ENCODE measurements at places on chromosomes 13 and 19.

GRCh38 chr13:21034603-21035191, 26.7 kb downstream of the LATS2 start:
- DNase-seq = no peak

DNA sequence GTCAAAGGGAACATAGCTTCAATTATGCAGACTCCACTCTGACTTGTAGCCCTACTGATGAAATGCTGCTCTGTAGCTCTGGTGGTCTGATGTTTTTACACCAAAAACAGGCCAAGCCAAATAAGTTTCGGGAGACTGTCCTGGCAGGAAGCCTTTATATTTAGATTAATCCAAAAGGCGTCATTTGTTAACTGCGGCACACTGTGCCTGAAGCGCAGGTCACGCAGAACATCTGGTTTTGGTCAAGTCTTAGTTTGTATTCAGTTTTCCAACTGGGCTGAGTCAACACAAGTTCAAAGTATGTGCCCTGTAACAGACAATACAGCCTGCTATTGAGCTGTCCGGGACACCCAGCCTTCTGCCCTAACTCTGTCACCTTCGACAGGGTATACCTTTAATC, 154.6 kb upstream of the IPO5 start:
- DNase-seq = no peak

GRCh38 chr13:40428354-40428753, 238.1 kb downstream of the FOXO1 start:
- DNase-seq = no peak

DNA sequence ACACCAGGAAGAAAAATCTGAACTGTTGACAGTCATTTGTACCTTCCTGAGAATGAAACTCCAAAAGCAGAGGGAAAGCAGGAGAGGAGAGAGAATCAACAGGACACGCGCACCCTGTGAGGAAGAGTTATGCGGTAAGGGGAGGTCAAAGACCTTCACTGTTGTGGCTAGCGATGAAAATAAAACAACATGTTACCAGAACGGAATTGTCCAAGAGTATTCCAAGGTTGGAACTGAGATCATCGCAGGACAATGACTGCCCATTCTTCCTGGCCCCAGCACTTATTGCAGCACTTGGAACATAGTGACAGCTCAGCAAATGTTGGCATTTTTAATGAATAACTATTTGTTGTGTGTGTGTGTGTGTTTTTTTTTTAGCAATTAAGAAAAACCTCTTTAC, 176.0 kb upstream of the TSC22D1 start:
- DNase-seq = no peak

GRCh38 chr13:26344980-26345379, 91.1 kb downstream of the CDK8 start:
- no peak for DNase-seq

DNA sequence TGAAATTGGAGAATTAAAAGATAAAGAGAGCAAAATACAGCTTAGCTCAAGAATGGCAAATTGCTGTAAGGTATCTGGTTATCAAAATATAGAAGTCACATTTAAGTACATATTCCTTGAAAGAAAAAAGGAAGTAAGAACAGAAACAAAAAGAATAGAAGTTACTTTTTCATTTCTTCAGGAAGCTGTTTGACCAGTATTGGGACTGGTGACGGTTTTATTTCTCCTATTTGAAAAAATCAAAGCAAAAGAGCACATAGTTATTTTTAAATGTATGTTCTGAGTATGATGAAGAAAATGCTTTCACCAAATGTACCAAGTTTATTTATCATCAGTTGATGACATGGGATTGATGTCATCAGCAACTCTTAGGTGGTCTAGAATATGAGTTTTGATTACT, 83.1 kb upstream of the OXGR1 start:
- no peak for DNase-seq

- DNase-seq = no peak
Observed at GRCh38 chr19:30593356-30593755, 221.2 kb downstream of the ZNF536 start.

- no peak for DNase-seq
Observed at GRCh38 chr19:54804101-54804500, 691 bp downstream of the KIR2DL4 start.

DNA sequence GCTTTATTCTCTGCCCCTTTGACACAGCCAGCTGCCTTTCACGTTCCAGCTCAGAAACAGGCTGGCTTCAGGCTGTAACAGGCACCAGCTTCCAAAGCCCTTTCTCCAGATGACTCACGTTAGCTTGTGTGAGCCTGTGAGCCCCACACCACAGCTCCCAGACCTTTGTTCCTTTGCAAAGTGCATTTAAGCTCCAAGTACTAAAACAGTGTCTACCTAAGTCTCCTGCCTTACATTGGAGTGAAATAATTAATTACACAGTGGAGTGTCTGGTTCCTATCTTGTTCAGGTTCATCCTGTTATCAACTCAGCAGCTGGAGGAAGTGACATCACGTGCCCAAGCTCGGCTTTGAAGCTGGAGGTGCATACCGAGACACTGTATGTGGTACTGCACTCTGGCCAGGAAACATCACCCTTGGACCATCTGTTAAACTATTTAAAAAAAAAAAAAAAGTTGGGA, 475.8 kb downstream of the FOXO1 start:
- no peak for DNase-seq

DNA sequence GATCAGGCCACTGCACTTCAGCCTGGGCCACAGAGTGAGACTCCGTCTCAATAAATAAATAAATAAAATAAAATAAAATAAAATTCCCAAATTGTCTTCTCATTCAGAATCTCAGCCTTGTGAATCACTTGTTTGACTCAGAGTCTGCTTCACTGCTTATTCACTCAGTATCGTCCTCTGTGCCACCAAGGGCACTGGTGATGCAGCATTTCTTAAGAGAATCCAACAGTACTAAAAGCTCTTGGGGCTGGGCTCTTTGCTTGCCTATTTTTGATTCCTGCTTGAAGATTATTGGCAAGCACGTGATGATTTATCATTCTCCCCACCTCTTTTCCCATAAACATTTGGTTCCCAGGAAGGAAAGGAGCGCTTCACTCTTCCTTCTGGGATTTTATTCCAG, 54.8 kb upstream of the HMGB1 start:
- no peak for DNase-seq

GRCh38 chr13:102300379-102300778, 101.5 kb downstream of the FGF14 start:
- DNase-seq = no peak

- DNase-seq = peak; percentile 45
Observed at GRCh38 chr19:16074488-16075365, 1.6 kb upstream of the TPM4 start.

- DNase-seq = no peak
Observed at GRCh38 chr13:24039621-24040475, 120.7 kb upstream of the SPATA13 start.

DNA sequence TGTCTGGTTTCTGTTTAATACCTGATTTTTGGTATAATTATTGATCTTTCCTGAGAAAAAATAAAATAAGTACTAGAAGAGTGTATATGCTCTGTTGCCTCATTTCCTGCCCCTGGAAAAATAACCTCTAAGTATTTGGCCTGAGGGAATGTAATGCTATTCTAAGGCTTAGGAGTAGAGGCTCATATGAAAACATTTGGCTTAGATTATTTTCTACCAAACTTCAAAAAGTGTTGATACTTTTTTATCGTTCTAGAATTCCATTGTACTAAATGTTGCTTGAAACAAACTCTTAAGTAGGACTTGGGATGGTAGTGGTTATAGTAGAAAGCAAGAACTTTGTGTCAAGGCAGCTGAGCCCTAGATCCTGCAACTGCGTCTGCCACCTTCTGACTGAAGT, 57.8 kb downstream of the COG3 start:
- no peak for DNase-seq

GRCh38 chr19:31392464-31392863, 43.2 kb upstream of the TSHZ3 start:
- no peak for DNase-seq

GRCh38 chr13:93460005-93460404, 233.4 kb downstream of the GPC6 start:
- DNase-seq = no peak

GRCh38 chr13:67642657-67643056, 412.5 kb upstream of the PCDH9 start:
- DNase-seq = no peak

- DNase-seq = no peak
Observed at GRCh38 chr13:22744688-22745452, 435.9 kb upstream of the SGCG start.

DNA sequence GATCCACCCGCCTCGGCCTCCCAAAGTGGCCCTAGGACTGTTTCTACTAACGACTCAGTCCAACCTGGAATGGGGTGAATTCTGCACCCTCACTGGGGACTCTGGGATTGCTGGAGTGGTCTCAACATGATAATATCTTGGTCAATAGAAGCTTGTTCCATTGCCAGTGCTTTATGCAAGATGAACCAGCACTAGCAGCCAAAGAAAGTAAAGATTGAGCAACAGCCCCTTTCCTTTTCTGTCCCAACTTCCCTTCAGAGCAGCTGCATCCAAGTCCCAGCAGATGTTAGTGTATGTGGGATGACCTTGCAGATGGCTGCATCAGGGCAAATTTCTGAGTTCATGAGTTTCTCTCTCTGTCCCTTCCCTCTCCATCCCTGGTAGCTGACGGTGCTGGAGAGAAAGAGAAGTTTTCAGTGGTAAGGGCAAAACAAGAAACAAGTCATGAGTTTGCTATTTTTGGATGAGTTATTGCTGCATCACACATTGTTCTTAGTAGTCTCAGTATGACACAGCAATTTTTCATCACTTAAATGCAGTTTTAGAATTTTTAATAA, 183.6 kb upstream of the EDNRB start:
- DNase-seq = no peak

DNA sequence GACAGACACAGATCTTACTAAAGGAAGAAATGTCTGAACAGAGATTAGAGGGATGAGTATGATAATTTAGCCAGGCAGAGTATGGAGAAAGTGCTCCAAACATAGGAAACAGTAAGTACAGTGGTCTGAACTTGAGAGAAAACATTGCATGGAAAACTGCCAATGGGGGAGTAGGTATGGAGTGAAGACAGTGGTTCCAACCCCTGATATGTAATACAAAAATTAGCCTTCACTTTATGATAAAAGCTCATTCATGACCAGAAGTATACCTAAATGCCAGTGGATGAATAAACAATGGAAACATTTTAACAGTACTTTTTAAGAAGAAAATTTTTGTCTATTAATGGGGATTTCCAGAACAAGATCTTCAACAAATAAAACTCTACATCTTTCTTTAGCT, 334.0 kb downstream of the DIAPH3 start:
- no peak for DNase-seq

- no peak for DNase-seq
Observed at GRCh38 chr13:65710514-65710913, 1519.6 kb downstream of the PCDH9 start.

DNA sequence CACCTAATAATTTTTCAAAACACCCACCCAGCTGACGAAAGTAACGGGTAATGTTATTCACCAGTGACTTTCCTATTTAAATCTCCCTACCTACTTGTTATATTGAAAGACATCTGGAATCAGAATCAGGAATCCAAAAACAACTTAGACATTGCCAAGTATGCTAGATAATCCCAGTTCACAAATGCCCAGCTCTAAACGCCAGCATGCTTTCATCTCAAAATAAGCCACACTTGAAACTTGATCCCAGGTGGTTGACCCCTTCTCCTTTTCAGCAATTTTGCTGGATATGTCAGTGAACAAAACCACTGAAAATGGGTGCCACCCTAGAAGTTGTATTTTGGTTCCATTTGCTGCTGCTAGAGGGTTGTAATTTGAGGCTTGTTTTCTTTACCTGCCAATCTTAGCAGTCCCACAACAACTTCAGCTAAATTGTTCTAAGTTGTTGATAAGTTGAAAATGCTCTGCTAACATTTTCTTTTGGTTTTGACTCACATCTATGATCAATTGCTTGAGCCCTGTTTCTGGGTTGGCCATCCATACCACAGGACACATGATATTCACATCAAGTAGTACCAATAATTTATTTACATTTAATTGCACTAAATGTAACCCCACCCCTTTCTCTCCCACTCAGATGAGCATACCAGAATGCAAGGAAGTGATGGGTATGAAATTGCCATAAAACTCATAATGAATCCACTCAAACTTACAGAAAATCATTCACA, 66.4 kb downstream of the DCT start:
- DNase-seq = no peak

DNA sequence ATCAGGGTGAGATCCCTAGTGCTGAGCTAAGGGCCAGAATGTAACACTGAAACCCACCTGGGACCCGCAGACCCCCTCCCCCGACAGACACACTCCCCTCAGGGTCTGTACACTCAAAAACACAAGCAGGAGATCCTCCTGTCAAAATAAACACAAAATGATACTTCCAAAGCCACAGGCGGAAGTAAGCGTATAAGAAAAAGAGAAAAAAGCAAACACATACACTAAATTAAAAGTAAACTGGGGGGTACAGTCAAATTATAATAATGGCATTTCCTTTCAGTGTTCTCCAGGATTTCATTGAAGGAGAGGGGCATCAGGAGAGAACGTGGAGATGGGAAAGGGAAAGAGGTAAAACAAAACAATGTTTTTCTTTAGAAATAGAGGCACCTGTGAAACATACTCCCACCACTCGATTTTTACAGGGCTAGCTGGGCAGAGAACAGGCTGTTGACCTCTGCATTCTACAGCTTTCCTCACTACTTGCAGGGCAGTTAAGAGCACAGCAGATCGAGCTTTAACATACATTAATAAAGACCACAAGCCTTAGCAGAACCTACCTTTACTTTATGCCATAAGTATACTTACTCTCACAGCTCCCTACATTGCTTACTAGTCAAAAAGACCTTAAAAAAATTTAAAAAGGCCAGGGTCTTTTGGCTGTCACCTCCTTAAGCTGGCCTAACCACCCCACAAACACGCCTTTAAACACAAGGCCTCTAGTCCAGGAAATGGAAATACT, 5.3 kb downstream of the ZIC5 start:
- DNase-seq = no peak

DNA sequence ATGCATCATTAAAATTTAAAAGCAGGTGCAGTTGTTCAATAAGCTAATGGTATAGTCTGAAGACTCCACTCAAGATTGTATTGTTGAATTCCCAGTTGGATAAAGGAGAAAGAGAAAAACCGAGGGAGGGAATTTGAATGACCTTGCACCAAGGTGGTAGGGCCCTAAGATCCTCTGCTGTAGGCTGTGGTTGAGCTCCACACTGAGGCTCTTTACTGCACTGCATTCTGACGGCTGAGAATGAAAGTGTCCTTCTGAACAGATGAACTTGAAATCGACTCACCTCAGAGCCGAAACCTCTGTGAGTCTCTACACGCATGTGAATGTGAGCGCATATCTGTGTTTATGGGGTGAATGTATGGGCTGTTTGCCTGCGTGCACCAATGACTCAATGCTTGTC, 388.9 kb upstream of the DACH1 start:
- peak; percentile 85 for DNase-seq

- DNase-seq = no peak
Observed at GRCh38 chr13:33518452-33518851, 232.9 kb upstream of the STARD13 start.

- no peak for DNase-seq
Observed at GRCh38 chr13:20393273-20394168, 132.1 kb downstream of the CRYL1 start.

DNA sequence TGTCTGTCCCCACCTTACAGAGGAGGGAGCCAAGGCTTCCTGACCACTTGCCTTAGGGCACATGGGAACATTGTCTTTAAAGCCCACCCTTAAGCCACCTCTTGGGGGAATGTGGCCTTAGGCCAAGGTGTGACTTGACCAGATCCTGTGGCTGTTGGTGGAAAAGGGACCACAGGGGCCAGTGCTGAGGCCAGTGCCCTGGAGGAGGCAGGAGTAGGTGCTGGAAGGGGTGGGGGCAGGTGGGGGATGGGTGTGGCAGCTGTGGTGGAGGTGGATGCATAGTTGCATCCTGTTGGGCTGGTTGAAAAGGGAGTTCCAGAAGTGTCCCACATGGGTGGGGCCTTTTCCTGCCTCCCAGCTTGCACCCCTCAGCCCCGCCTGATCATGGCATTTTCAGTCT, 44.8 kb downstream of the DNM2 start:
- DNase-seq = no peak

Measured in endodermal cell (in vitro differentiated cells).